ENCODE measurements at places on chromosomes 1 and 21.
A peak's percentile ranks its signal among the peaks of the same experiment; 100 is the strongest.

DNA sequence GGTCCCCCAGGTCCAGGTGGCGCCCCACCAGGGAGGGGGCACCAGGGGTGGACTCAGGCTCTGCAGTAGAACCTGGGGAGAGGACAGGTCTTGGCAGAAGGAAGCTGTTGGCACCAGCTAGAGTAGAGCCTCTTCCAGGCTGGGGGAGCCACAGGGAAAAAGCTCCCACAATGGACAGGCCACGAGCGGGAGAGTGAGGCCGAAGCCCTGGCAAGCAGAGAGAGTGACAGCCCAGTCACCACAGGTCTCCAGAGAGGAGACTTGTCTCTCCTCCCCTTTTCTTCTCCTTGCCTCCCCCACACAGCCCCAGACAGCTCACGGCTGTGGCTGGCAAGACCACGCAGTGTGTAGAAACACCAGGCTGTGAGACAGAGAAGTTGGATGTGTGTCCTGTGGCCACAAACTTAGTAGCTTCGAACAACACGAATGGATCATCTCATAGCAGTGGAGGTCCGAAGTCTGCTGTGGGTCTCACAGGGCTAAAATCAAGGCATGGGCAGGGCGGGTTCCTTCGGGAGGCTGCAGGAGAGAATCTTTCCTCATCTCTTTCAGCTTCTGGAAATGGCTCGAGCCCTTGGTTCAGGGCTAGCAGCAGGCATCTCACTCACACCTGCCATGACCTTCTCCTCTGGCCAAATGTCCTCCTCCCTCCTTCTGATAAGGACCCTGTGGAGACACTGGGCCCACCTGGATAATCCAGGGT, 3.3 kb downstream of the KRTAP12-4 start:
- DNase-seq, result no peak

- DNase-seq, result no peak
Observed at GRCh38 chr1:164628772-164629171, 69.8 kb downstream of the PBX1 start.

DNA sequence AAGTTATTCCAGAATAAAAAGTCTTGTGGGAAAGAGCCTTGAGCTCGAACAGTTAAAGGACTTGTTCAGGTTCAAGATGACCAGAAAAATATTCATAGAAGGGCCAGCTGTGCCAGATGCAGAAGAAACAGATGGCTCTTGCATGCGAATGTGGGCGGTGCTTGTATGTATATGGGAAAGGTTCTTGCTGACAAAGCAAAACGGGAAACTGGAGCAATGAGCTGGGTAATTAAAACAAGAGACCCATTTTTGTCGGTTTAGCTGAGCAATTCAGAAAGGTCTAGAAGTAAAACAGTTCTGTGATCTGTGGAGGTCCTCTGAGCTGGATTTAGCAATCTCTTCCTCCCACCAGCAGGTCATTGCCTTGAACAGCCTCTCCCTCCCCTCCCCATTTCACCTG, 107.2 kb upstream of the MARK1 start:
- no peak for DNase-seq

DNA sequence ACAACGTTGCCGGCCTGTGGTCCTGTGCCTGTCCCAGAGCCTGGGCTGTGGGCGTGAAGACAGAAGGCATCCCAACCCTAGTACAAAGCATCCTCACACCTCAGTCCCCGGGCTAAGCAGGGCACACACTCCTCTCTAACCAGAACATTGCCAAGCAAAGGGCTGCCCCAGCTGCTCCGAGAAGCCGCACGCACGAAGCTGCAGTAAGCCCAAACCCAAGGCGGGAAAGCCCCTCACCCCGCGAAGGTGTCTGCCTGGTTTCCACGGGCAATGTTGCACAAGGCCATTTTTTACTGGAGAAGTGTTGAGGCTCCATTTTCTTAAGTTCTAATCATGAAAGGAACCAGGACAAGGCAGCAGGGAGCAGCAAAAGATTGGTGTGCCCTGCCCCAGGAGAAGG, 519.0 kb downstream of the NPHP4 start:
- no peak for DNase-seq

DNA sequence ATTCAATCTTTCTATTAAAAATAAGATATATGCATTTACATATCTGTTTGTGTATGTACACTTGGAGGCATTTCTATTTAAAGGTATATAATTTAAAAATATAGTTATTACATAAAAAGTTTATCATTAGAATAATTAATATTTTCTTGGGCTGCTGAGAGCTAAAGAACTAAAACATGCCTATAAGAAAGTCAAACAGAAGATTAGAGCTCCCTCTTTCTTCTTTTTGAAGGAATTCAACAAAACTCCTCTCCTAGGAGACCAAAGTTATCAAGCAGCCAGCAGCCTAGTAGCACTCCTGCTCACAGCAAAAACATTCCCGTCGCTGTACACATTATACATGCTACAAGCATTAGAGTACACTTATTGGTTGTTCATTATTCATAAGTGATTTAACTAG, 216.4 kb downstream of the VAV3 start:
- no peak for DNase-seq

- no peak for DNase-seq
Observed at GRCh38 chr1:143665606-143666005, 306.2 kb downstream of the FAM72C start.

DNA sequence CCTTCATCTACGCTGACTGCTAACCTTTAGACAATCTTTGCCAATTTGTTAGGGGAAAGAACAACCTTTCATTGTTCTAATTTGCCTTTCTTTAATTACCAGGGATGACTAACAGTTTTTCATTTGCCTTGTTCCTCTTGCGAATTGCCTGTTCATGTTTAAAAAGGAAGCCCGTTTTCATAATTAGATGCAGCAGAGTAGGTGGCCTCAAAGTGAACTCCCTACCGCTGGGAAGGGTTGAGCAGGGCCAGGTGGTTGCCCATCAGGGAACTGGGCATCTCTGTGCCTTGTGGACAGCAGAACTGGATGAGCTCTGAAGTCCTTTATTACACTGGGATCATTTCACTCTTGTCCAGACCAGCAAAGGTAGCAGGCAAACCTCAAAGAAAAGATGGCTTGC, 59.0 kb downstream of the HIVEP3 start:
- no peak for DNase-seq

DNA sequence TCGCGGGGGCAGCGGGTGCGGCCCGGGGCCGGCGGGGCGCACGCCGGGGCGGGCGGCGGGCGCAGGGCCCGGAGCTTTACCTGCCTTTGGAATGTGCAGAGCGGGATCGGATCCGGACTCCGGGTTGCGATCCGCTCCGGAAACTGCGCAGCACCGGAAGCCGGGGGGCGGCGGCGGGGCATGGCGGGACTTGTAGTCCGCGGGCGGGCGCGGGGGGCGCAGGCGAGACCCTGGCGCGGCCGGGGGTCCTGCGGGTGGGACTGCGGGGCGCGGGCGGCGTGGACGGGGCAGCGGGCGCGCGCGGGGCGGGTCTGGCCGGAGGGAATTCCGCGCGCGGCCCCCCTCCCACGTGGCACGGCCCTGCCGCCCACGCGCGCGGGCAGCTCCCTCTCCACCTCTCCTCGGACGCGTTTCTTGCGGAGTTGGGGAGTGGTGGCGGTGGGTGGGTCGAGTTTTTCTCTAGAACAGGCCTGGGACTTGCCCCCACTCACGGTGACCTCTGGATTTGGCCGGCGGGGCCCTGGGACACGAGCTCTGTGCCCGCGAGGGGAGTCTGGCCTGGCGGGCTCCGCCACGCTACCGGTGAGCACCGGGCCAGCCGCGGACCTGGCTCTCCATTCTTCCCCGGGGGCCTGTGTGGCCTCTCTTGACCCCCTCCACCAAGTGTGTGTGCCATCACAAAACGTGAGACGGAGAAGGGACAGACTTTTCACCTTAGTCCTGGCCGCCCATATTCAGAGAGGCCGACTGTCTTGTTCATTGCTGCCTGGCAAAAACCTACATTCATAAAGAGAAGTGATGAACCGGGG, at the start of gene PRDM15:
PRDM15 (minus strand) TSS at position 155 of the 809 bp plus-strand sequence. CDS start 18,981 bp downstream, outside the sequence.
- peak; percentile 80 for DNase-seq

GRCh38 chr1:159991513-159991912, 37.5 kb upstream of the SLAMF9 start:
- DNase-seq, result no peak

- no peak for DNase-seq
Observed at GRCh38 chr1:72620453-72620852, 338.1 kb upstream of the NEGR1 start.

GRCh38 chr1:61978796-61979195, 215.9 kb upstream of the L1TD1 start:
- no peak for DNase-seq

DNA sequence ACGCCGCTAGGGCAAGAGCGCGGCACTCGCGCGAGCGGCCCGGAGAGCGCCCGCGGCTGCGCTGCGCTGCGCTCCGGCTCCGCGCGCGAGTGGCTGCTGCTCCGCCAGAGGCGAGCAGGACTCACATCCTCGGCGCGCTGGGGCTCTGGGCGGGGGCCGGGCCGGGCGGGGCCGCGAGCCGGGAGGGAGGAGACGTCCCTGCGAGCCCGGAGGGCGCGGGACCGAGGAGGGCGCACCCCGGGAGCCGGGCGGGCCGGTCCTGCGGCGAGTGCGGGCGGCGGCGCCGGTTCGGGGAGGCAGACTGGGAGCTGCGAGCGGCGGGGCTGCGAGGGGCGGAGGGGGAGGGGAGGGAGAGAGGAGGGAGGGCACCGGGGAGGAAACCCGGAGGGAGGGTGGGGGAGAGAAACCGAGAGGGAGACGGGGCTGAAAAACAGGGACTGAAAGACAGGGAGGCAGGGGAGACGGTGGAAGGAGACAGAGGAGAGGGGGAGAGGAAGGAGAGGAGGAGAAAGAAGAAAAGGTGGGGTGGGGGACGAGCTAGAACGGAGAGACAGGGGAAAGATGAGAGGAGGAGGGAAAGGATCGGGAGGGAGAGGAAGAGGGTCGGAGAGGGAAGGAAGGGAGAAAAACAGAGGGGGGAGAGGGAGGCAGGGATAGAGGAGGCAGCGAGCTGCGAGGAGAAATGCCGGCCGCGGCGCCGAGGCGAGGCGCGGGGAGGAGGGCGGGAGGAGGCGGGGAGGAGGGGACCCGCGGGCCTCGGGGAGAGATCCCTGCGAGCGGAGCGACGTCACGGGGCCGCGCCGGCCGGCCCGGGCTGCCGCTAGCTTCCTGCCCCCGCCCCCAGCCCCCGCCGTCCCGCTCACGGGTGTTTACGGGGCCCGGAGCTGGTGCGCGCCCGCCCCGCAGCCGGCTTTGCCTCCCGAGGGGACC, at the start of gene CAMK2N1:
CAMK2N1 (minus strand) TSS at position 684 of the 930 bp plus-strand sequence. CDS start 831 bp downstream, outside the sequence.
- no peak for DNase-seq

DNA sequence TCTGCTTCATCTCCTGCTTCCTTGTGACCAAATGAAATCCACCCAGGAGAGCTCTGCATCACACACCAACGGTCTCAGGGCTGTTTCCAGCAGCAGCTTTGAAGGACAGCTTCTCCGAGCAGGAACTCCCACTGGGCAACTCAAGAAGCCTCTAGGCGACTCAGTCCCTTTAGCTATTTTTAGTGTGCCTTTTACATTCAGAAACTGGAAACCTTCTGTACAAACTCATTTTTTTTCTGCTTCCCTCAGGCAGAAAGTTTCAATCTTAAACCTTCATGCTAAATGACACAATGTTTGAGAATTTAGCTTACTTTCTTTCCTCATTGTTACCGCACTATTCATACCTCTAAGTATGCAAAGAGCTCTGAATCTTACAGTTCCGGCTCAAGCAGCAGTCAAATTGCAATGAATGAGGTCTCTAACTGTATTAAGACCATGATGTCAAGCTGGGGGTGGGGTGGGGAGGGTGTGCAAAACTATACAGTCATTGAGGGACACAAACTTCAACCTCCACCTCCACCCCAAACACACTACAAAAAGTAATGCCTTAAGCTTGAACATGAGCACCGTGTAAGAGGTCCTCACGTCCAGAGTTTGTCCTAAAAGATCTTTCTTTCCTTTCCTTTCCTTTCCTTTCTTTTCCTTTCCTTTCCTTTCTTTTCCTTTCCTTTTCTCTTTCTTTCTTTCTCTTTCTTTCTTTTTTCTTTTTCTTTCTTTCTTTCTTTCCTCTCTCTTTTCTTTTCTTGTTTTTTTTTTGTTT, 16.4 kb upstream of the TARBP1 start:
- no peak for DNase-seq

- DNase-seq, result no peak
Observed at GRCh38 chr1:18977428-18977827, 21.0 kb upstream of the IFFO2 start.

DNA sequence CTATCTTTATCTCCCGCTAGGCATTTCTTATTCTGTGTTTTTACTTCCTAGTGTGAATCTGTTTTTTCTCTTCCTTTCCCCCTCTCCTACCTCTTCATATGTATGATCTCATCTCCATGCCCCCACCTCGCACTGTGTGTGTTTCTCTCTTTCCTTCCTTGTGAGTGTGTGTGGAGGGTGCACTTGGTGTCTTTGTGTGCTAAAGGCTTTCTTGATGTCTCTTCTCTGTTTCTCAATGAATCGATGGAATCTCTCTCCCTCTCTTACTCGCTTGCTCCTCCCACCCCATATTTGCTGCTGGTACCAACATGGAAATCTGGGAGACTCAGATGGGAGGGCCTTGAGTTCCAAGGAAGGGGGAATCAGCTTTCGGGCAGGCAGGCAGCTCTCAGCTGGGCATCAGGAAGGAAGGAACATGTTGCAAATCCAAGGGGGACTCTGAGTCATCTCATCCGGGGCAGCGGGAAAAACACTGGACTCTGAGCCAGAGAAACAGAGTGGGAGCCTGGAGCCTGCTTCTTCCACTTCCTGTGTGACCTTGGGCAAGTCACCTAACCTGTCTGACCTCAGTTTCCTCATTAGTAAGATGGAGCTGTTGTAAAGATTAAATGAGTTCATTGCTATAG, 147.5 kb downstream of the PTPRU start:
- no peak for DNase-seq

GRCh38 chr1:210257698-210258529, 25.3 kb downstream of the SERTAD4 start:
- no peak for DNase-seq

GRCh38 chr1:199811163-199811562, 216.3 kb upstream of the NR5A2 start:
- no peak for DNase-seq

GRCh38 chr1:174164826-174165225, 5.5 kb downstream of the RABGAP1L start:
- DNase-seq, result no peak

GRCh38 chr1:52623812-52624211, 9.2 kb upstream of the SHISAL2A start:
- DNase-seq, result no peak

DNA sequence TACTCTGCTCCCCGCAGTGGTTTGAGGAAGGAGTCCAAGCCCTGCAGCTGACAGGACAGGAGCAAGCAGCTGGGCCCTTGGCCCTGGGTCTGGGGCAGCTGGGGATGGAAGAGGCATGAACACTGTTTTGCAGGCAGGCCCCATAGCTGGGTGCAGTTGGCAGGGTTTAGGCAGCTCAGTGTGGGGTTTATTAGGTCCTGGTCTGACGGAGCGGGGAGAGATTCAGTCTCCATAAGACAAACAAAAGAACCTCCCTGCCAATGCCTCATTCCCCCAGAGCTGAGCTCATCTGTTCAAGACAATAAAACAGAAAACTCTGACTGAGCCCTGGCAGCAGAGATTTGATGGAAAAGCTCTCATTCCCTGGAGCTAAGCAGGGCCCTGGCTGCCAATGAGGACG, 37.3 kb downstream of the OLFML2B start:
- no peak for DNase-seq

DNA sequence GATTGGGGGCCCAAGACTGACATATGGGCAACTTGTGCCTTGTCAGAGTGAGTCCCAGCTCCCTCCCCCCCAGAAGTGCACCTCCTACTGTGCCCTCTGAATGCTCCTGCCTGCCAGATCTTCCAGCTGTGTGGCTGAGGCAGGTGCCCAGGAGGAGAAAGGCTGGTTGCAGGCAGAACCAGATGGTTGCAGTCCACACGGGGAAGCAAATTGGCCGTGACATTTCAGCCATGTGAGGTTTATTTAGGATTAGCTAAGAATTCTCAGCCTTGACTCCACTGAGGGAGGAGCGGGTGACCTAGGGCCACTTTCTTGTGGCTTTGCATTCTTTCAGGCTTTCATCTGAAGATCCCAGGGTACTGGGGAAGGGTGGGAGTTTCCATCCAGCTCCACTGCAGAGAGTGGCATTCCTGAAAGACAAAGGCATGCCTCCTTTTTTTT, 33.8 kb downstream of the PEX14 start:
- DNase-seq, result no peak

Measured in activated CD4-positive, alpha-beta T cell treated with anti-CD3 and anti-CD28 coated beads for 24 hours (primary cell).